ENCODE measurements at places on chromosomes 16 and 17. TPM values are rescaled to one million over a fixed set of nuclear protein-coding genes. Genes with fewer than 3 reads are reported as not detected.

DNA sequence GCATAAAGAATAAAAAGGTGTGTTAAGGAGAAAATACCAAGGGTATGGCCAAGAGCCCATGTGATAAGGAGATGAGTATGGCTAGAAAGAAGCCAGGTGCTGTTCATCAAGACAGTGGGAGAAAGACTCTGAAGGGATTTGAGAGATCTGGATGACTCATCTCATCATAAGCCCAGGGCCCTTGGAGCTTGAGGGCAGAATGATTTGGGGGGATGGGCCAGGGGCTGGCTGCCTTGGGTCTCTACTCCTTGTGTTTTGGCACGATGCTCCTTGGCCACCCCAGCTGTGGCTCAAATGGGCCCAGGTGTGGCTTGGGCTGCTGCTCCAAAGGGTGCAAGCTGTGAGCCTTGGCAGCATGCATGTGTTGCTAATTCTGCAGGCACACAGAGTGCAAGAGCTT is 14.5 kb upstream of the TNFRSF13B start:
- no peaks in the 10 kb centered on the region for H3K27me3 ChIP-seq
- no peak overlapping the region for H3K4me3 ChIP-seq
- H3K27ac ChIP-seq, result no peak overlapping the region
- no peaks in the 10 kb centered on the region for H3K4me1 ChIP-seq

GRCh38 chr17:13576661-13577526 is 24.8 kb downstream of the HS3ST3A1 start:
- H3K4me1 ChIP-seq, result peaks cover under 1% of the 10 kb centered on the region
- no peaks in the 10 kb centered on the region for H3K36me3 ChIP-seq
- H3K4me3 ChIP-seq, result no peak overlapping the region
- no peak overlapping the region for H3K27ac ChIP-seq

DNA sequence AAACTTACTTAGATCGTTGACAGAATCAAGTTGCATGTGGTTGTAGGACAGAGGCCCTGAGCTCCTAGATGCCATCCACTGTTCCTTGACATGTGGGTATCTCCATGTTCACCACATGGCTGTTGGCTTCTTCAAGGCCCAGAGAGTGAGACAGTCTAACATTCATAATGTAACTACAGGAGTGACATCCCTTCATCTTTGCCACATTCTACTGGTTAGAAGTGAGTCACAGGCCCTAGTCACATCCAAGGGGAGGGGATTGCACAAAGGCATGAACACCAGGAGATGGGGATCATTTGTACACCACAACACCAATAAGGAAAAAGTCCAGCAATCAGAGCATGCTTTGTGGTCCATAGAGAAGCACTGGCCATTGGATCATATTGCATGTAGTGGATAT is 56.6 kb downstream of the WSCD1 start:
- no peaks in the 10 kb centered on the region for H3K27me3 ChIP-seq
- no peaks in the 10 kb centered on the region for H3K36me3 ChIP-seq

DNA sequence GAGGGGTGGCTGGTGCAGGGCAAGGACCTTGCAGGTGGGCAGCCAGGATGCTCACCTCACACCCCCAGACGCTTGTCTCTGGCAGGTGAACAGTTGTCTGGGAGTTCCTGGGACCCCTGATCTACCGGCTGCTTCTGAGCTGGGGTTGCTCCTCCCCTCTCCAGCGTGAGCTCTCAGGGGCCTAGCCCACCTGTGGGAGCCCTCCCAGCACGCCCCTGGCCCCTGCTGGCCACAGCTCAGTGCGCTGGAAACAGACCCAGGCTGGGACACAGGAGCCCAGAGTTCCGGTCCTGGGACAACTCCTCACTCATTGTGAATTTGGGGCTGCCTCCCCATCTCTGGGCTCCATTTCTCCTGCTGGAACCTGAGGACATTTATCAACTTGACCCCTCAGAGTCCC is 30.3 kb downstream of the ARHGAP23 start:
- no peak overlapping the region for H3K4me3 ChIP-seq
- no peak for DNase-seq
- H3K27ac ChIP-seq, result no peak overlapping the region
- no peaks in the 10 kb centered on the region for H3K27me3 ChIP-seq
- no peaks in the 10 kb centered on the region for H3K36me3 ChIP-seq
- peaks cover 46% of the 10 kb centered on the region for H3K4me1 ChIP-seq

GRCh38 chr16:84144209-84144858 is 643 bp downstream of the HSDL1 start:
- peak; percentile 46 for DNase-seq
- peak overlapping the region; percentile 90 for H3K27ac ChIP-seq
- no peaks in the 10 kb centered on the region for H3K27me3 ChIP-seq
- H3K36me3 ChIP-seq, result no peaks in the 10 kb centered on the region
- H3K4me3 ChIP-seq, result peak overlapping the region; percentile 98

The UTS2R gene
- 3.8 TPM for total RNA-seq

GRCh38 chr16:11224096-11224893 is 31.7 kb downstream of the SOCS1 start:
- H3K27me3 ChIP-seq, result no peaks in the 10 kb centered on the region
- H3K36me3 ChIP-seq, result no peaks in the 10 kb centered on the region
- no peak overlapping the region for H3K4me3 ChIP-seq
- H3K4me1 ChIP-seq, result peaks cover 5% of the 10 kb centered on the region
- DNase-seq, result peak; percentile 81

DNA sequence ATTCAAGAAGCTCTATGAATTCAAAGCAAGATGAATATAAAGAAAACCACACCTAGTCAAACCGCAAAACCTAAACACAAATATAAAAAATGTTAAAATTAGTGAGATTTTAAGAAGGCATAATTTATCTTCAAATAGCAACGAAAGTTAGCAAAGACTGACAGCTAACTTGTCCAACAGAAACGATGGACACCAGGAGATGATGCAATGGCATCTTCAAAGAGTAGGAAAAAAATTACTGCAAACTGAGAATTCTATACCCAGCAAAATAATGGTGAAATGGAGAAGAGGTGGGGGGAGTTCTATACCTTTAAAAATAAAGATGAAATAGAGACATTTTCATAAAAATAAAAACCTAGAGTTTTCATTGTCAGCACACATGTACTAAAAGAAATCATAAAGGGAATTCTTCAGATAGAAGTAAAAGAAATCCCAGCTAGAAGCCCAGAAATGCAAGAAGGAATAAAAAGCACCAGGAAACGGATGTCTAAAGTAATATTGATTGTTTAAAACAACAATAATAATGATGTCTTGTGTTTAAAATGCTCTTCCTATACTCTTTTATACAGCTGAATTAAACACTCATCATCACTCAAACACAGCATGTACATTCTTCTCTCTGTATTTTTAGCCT is 24.6 kb upstream of the TANC2 start:
- DNase-seq, result no peak
- H3K4me1 ChIP-seq, result no peaks in the 10 kb centered on the region

The TBC1D3I gene
- total RNA-seq, result 2.8 TPM

DNA sequence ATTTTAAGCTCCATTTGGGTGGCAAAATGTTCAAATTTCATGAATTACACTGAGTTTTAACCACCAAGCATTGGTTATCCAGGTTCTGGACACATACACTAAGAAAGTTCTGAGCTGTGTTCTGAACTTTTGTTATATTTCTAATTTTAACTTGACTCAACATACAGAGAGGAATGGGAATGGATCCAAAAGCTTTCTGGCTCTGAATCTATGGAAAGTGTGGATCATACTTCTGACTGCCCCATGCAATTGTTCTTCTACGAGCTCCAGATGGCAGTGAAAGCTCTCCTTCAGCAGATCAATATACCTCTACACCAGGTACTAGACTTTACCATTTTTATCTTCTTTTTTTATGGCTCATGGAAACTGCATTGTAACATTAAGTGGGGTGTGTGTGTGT is 113.0 kb upstream of the NOG start:
- H3K4me3 ChIP-seq, result no peak overlapping the region
- DNase-seq, result no peak

GRCh38 chr16:48961546-48961945 is 320.1 kb downstream of the CBLN1 start:
- no peaks in the 10 kb centered on the region for H3K36me3 ChIP-seq
- DNase-seq, result no peak
- no peak overlapping the region for H3K27ac ChIP-seq

DNA sequence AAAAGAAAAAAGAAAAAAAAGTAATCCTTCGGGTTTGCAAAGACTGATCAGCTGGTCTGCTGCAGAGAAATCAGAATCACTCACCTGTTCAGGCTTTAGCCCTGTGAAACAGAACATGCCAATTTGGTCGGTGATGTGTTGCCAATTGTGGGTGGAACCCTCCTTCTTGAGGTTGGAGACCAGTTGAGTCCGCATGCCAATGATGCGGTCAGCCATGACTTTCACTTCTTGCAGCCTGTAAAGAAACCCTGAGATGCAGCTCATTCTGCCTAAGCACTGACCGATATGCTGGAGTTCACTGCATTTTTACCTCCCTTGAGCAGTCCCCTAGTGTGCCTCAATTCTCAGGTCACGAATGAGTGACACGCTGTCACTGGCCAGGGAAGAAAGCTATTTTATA is 24.8 kb upstream of the SLC38A7 start:
- no peaks in the 10 kb centered on the region for H3K4me1 ChIP-seq
- H3K27ac ChIP-seq, result no peak overlapping the region
- no peak overlapping the region for H3K4me3 ChIP-seq
- DNase-seq, result no peak

DNA sequence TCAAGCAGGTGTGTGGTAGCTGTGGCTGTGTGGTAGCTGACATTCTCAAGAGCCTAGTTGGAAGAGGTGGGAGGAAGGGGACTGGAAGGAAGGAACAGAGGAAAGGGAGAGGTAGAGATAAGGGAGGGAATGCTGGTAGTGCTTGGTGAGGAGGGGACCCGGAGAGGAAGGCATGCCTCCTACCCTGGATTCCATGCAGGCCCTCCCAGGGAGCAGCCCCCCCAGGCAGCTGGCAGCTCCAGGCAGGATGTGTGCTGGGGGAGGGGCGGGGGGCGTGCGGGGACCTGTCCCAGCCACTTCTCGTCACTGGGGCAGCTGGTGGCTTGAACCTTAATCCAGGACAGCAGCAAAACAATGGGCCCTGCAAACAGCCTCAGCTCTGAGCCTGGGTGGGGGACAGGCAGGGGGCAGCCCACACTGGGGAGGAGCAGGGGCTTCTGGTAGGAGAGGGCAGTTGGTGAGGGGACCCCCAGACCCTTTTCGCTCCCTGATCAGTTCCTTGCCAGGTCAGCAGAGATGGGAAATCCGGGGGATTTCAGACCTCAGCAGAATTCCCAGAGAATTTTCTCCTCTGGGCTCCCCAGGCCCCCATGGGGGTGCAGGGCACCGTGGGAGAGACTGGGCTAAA is 27.1 kb downstream of the ARHGAP23 start:
- DNase-seq, result no peak
- peak overlapping the region; percentile 45 for H3K27ac ChIP-seq
- H3K4me3 ChIP-seq, result no peak overlapping the region
- H3K4me1 ChIP-seq, result peaks cover 48% of the 10 kb centered on the region
- no peaks in the 10 kb centered on the region for H3K27me3 ChIP-seq

DNA sequence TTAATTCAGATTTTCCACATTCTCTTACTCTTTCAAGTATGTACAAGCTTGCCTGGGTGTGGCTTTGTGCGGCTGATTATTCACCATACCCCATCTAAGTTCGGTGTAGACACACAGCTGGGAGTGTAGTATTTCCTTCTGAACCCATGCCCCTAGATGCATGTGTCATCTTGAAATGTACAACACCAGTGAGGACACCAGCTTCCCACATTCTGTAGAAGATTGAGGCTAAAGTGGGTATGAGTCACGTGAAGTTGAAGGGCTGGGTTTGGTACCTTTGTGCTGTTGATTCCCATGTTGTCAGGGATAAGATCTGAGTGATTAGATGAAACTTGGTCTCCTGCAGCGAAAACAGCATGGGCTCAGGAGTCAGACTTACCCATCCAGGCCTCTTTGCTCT is 14.6 kb upstream of the DHX8 start:
- no peak overlapping the region for H3K4me3 ChIP-seq
- no peaks in the 10 kb centered on the region for H3K36me3 ChIP-seq
- H3K4me1 ChIP-seq, result no peaks in the 10 kb centered on the region

The SNAI3 gene
- total RNA-seq, result 3.0 TPM

GRCh38 chr17:73261952-73262675 is 434 bp upstream of the CPSF4L start:
- H3K36me3 ChIP-seq, result no peaks in the 10 kb centered on the region
- no peak overlapping the region for H3K4me3 ChIP-seq
- DNase-seq, result peak; percentile 91
- no peaks in the 10 kb centered on the region for H3K27me3 ChIP-seq

- H3K36me3 ChIP-seq, result no peaks in the 10 kb centered on the region
- DNase-seq, result peak; percentile 33
- H3K27me3 ChIP-seq, result no peaks in the 10 kb centered on the region
- peaks cover 32% of the 10 kb centered on the region for H3K4me1 ChIP-seq
- H3K27ac ChIP-seq, result peak overlapping the region; percentile 2
Measured at GRCh38 chr17:57902800-57903759, 52.1 kb downstream of the CUEDC1 start.

- no peaks in the 10 kb centered on the region for H3K27me3 ChIP-seq
- no peak overlapping the region for H3K4me3 ChIP-seq
- H3K27ac ChIP-seq, result no peak overlapping the region
- H3K36me3 ChIP-seq, result no peaks in the 10 kb centered on the region
Measured at GRCh38 chr16:50992350-50993032, 158.6 kb downstream of the SALL1 start.

DNA sequence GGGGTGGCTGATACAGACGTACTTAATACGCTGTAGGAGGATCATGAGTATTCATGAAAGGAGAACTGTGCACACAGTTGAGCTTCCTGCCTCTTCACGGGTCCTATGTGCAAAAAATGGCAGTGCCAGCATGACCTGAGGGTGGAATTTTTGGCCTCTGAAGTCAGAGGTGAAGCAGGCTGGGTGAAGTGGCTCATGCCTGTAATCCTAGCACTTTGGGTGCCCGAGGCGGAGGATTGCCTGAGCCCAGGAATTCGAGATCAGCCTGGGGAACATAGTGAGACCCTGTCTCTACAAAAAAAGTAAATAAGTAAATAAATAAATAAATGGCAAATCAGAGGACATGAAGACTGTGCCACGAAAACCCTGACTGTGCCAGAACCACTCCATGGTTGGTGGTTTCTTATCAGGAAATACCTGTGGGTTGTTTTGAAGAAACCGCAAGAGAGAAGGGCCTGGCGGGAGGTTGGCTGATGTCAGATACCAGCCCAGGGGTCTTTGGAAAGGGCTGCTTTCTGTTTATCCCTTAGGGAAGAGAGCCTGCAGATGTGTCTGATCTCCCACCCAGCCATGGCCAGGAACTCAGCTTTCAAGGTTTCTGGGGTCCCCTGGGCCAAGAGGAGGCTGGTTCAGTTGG is 3.4 kb downstream of the ASPSCR1 start:
- H3K4me3 ChIP-seq, result no peak overlapping the region
- no peak for DNase-seq
- H3K4me1 ChIP-seq, result peaks cover 11% of the 10 kb centered on the region
- no peaks in the 10 kb centered on the region for H3K27me3 ChIP-seq
- no peak overlapping the region for H3K27ac ChIP-seq

GRCh38 chr16:59605706-59606105 is 871.6 kb upstream of the GOT2 start:
- DNase-seq, result no peak
- H3K36me3 ChIP-seq, result no peaks in the 10 kb centered on the region
- H3K27ac ChIP-seq, result no peak overlapping the region
- H3K4me1 ChIP-seq, result no peaks in the 10 kb centered on the region
- no peaks in the 10 kb centered on the region for H3K27me3 ChIP-seq

- no peaks in the 10 kb centered on the region for H3K27me3 ChIP-seq
- H3K4me3 ChIP-seq, result no peak overlapping the region
- DNase-seq, result no peak
- H3K36me3 ChIP-seq, result no peaks in the 10 kb centered on the region
- H3K4me1 ChIP-seq, result peaks cover 19% of the 10 kb centered on the region
Measured at GRCh38 chr16:84053237-84053636, 10.6 kb upstream of the SLC38A8 start.

All from testis (tissue), 5 donors.